ENCODE measurements at places on chromosomes 6 and 20.

- no peak for DNase-seq
Measured at GRCh38 chr6:148508401-148509041, 165.9 kb downstream of the SASH1 start.

- no peak for DNase-seq
Measured at GRCh38 chr6:49553384-49553783, 2.9 kb downstream of the C6orf141 start.

DNA sequence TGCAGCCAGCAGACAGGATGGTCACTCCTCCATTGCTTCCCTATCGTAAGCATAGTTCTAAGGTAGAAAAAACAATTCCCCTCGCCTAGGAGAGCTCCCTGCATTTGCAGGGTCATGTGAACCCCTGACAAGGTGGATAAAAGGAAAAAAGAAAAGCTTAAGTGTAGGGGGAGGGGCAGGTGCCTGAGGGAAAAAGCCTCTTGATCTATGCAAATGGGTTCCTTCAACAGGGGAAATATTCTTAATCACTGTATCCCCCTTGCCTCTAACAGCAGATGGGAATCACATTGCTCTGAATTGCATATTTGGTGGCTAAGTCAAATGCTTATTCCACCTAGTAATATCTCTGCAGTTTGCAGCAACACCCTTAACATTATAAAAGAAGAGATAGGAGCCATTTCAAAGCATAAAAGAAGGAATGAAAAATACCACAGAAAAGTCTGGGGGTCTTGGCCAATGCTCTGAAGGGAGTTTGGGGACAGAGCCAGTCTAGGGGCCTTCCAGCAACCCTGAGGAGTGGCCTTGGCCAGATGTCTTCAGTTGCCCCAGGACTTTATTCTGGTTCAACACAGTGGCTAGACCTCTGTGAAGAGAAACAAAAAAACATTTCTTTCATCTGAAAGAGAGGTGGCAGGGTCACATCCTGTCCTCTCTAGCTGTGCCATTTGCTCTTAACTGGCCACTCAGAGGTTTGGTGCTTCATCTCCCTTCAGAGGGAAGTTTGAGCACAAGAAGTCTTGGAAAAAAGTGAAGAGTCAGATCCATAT lies 660.4 kb upstream of the GJE1 start:
- DNase-seq, result no peak

- DNase-seq, result no peak
Measured at GRCh38 chr6:30769853-30770524, 25.6 kb upstream of the IER3 start.

- DNase-seq, result no peak
Measured at GRCh38 chr6:148650941-148651505, 95.8 kb upstream of the UST start.

GRCh38 chr20:36281785-36282380 lies 24.3 kb upstream of the DLGAP4 start:
- DNase-seq, result no peak

GRCh38 chr6:157762636-157763035 lies 60.4 kb upstream of the SNX9 start:
- DNase-seq, result no peak

DNA sequence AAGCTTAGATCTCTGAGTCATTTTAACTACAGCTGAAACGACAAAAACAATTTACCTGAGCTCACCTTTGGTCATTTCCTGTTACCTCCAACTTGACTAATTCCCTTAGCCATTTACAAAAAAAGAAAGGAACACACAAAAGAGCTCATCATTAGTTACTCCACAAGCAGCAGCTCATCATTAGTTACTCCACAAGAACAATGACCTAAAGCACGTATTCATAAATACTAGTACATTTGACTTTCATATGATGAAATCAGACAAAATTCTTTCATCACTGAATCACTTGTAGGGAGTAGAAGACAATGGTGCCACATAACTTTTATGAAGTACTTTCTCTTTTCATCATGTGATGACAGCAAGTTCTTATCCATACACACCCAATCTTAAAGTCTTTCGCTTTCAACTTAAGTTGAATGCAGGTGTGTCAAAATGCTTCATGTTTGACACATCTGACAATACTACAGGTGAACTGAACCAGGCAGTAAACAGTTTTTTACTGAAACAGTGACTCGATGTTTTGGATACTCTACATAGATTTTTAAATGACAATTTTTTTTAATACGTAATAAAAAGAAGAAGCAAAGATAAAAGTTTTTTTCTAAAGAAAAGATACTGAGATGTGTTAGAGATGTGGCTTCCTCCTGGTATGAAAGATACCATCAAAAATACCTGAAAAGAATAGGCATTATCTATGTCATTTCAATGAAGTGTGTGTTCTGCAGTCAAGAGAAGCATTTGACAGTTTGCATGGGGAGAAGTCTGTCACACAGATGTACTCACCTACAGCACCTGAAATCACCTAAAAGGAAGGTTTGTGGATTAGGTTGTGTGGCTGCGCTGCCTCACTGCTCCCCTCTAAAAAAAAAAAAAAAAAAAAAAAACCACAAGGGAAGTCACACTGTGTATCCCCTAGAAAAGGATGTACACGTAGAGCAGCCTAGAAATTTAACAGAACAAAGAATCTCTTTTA lies 109.1 kb downstream of the PRDM1 start:
- no peak for DNase-seq

- DNase-seq, result no peak
Measured at GRCh38 chr20:15619816-15620215, 953.4 kb downstream of the KIF16B start.

DNA sequence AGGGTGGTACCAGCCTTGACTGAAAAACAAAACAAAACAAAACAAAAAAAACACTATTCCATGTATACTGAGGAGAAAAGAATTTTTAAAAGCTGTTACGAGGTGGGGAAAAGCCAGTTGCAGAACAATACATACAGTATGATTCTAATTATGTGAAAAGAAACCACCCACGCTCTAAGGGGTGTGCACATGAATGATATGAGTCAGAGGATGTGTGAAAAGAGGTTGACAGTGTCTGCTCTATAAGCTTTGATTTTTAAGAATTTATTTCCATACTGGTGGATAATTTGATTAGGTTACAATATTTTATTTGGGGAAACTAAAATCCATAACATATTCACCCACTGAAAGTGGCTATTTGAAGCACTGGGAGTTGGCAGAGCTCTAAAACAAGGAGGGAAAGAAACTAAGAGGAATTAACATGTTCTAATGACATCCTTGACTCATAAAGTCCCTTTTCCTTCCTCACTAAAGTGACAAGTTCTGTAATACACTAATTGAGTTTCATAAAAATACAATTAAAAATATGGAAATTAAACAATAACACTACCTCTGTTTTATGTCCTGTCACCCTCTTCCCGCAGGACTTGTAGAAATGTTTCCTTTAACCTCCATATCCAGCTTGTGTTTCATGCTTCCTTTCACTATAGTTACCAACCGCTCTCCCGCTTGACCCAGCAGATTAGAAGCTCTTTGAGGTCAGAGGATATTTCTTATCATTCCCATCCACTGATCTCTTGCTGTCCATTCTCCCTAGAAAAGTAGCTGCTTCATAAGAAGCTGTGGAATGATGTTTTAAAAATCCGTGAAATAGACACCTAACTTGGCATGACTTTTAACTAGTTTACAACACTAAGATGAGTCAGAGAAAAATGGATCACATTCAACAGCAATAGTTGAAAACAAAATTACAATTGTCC lies 118.6 kb upstream of the CCDC28A start:
- DNase-seq, result no peak

DNA sequence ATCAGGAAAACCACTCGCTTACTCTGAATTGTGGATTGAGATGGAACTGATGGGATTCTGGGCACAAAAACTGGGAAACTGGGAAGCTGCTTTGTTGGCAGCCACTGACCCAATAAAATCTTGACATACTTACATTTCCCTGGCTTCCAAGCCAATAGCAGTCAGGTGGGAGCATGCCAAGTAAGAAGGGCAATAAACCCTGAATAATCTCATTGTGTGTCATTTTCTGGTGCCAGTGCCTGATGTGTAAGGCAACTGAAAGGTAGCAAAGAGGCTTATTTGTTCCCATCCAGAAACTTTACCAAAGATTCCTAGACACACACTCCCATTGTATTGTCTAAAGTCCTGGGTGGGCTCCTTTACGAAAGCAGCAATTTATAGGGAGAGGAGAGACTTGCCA lies 93.2 kb downstream of the TBX18 start:
- no peak for DNase-seq

GRCh38 chr20:32227744-32228688 lies 20.3 kb downstream of the POFUT1 start:
- DNase-seq, result no peak

GRCh38 chr6:91075244-91075976 lies 488.5 kb upstream of the MAP3K7 start:
- DNase-seq, result no peak

DNA sequence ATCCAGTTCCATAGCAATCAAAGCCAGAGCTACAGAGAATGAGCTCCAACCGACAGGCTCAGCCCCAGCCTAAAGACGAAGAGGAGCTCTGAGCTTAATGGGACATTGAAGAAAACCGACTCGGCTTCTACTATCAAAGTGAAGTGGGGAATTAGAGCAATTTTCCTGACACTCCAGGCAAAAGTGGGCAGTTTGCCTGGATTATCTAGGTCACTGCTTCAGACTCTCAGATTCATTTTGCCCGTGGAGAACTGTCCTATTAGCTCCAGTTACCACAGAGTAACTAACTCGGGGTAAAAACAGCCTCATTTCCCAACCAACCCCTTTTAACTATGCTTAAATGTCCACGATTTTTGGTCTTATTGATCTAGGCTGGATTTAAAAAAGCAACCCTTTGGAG lies 592.1 kb upstream of the NRSN1 start:
- DNase-seq, result no peak

- no peak for DNase-seq
Measured at GRCh38 chr6:80340280-80340679, 233.8 kb downstream of the BCKDHB start.

DNA sequence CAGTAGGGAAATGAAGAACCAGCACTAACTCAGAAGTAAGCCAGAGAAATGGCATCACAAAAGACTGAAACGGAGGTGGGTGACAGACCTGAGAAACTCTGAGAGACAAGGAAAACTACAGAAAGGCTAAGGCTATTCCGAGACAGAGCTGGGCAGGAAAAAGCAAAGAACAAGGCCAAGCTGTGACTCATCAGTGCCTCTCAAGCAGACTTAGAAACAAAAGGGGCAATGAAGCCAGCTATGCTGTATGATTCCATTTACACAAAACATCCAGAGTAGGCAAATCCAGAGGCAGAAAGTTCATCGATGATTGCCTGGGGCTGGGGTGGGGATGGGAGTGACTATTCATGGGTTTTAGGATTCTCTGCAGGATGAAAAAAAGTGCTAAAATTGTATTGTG lies 50.0 kb downstream of the SLC23A2 start:
- DNase-seq, result no peak

GRCh38 chr6:37538107-37538506 lies 38.4 kb upstream of the CCDC167 start:
- no peak for DNase-seq

DNA sequence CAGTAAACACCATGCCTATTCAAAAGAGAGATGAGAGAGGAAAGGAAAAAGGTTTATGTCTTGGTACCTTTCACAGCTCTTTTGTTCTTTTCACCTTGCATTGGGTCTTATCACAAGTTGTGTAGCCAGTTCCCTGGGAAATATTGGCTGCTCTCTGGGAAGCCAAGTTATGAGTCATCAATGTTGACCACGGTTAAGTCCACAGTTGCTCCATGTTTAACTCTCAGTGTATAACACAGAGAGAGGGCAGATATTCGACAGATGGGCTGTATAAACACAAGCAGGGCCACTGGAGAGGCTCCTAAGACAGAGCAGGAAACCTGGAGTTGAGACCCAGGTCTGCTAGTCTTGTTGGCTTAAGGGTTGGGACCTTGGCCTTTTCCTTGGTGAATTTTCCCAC lies 718.6 kb downstream of the QKI start:
- DNase-seq, result no peak

DNA sequence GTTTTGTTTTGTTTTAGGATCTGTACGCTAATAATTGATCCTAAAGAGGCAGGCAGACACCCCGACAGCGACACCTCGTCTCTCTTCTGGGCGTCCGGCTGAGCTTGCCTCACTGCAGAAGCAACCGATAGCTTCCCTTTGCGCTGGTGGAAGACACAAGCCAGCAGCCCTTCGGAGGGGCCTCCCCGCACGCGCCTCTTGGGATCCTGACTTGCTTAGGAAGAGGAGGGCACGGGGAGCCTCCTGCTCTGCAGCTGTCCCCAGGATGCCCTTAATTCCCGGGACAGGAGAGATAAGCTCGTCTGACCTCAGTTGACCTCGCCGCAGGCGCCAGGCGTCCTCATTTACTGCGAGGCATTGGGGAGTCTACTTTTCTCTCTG lies 94.0 kb downstream of the CD83 start:
- peak; percentile 36 for DNase-seq

DNA sequence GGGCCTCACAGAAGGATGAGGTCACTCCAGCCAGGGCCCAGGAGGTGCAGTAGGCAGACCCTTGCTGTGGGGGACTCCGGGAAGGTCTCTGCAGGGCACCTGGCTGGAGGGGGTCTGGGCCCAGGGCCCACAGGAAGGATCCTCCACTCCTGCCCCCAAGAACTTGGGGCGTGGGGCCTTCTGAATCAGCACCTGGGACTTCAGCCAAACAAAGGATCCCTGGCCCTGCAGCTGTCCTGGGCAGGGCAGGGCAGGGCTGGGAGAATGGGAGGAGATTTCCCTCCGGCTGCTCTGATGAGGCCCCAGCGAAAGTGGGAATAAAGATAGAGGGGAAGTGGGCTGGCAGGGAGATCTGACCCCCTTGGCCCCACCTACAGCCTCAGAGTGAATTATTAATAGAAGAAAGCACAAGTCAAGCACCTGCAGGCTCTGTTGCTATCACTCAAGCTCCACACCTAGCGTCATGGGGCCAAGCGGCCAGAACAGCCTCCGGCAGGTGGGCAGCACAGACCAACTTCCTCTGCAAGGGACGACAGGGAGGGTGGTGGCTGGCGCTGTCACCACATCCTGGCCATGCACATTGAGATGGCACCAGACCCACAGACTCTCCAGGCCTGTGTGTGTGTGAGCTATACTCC lies 61.6 kb upstream of the MRPS10 start:
- DNase-seq, result peak; percentile 38
